ENCODE measurements at places on chromosomes 1 and 21.

GRCh38 chr1:75062111-75062510, 72.1 kb upstream of the LHX8 start:
- no peak for DNase-seq

GRCh38 chr1:192952646-192953045, 106.5 kb downstream of the UCHL5 start:
- DNase-seq: no peak

GRCh38 chr1:26900001-26900814, at the start of gene GPATCH3:
Gene GPATCH3 (minus strand): TSS chr1:26900467. CDS start chr1:26900442, 25 bp downstream.
- peak; percentile 88 for DNase-seq

DNA sequence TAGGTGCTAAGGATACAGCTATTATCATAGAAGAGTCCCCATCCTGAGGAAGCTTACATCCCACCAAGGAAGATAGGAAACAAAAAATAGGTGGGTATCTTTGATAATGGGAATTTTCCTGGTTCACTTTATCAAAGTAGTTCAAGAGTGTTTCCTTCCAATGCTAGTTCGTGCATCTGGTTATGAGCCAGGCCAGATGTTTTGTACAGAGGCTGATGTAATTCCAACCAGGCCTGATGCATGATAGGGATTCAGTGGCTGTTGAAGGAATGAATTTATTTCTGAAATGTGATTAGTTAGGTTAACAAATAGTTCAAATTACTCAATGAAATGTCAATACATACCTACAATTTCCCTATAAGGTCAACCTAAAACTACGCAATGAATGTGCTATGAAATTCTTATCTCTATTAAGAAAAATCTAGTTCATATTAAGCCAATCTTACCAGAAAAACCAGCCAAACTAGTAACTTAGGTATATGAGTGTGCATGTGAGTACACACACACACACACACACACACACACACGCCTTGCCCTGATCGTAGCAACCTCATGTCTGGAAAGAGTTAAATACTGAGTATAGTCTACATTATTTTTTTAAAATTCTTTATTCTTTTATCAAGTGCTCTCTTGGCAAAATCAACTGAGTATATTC, 9.5 kb upstream of the ZBTB18 start:
- DNase-seq: no peak

- no peak for DNase-seq
Observed at GRCh38 chr21:25637851-25638659, 1.0 kb upstream of the JAM2 start.

GRCh38 chr1:110223581-110223980, 13.5 kb downstream of the KCNC4 start:
- DNase-seq: no peak

DNA sequence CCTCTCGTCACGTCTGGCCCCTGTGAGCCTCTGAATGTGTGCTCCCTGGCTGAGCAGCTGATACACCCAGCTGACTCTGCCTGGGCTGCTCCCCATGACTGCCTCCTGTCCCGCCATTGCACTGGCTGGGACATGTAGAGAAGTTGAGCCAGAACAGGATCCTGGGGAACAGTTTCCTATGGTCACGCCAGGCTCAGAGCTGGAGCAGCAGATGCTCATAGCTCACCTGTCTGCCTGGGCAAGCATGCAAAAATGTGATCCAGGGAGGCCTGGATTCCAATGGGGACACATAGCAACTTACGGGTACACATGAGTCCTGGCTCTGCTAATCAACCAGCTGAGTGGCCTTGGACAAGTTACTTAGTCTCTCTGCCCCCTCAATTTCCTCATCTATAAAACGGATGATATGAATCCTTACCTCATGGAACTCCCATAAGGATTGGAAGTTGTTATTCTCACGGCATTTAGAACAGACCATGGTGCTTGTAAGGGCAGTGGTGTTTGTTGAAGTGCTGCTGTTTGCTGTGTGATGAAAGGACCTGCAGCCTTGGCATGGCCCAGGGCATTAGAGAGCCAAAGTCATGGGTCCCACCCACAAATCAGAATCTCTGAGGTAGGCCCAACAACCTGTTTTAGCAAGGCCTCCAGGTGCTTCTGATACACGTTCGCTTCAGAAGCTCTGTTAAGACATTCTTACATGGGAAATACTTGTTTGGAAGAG, 150.3 kb upstream of the VANGL1 start:
- DNase-seq: no peak

DNA sequence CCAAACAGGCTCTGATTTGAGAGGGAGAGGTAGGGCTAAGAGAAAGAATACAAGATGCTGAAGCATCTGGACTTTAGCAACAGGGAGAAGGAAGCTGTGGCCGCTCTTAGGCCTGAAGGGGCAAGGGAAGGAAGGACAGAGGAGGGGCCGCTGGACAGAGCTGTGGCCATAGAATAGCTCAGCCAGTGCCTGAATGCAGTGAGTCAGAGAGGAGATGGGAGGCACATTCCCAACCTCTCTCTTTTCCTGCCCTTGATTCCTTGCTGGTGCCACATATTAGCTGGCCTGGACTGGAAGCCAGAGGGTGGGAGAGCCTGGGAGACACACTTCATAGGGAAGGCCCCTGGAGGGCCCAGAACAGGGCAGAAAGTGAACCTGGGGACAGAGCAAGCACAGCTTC, 83.4 kb upstream of the POU3F1 start:
- no peak for DNase-seq

DNA sequence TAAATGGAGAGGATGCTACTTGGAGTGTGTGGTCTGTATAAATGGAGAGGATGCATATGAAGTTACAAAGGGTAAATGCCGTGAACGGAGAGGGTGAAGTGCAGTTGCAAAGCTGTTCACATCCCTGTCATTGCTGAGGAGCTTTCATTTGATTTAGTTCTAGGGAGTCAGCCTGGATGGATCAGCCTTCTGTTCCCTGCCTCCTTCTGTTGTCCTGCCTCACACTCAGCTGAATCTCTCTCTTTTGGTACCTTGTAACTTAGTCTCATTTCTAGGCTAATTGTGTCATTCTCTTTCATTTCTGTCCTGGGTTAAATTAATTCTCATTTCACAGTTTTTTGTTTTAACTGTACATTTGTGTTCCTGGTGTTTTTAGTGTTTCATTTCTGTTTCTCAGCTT, 133.2 kb upstream of the COL6A1 start:
- no peak for DNase-seq

DNA sequence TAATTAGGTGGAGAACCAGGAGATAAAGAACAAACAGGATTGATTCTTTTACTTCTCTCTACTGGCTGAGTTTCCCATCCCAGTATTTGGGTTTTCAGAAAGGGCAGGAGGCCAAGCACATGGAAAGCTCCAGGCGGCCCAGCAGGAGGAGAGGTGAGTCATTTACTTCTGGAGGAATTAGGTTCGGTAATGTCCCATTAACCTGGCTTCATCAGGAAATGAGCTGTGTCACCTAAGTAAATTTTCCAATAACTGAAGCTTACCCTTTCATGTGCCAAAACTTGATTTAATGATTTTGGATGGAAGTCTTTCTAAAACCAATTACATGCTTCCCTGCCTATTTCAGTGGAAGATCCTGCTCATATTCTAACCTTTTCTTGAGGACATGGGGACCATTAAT, 257.6 kb upstream of the USP24 start:
- no peak for DNase-seq

DNA sequence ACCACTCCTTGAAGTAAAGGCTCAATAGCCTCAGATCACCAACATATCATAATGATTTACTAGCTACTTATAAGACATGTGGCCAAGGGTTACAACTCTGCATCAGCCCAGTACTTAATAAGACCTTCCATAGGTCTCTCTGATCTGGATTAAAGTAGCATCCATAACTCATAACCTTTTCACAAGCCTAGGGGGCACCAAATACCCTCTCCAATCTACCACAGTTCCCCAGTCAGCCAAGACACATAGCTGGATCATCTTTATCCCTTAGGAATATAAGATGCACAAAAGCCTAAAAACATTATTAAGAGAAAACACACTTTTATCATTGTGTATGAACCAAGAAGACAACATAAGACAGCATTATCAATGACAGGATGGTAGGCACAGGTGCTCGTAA, 22.1 kb downstream of the SSX2IP start:
- no peak for DNase-seq

- DNase-seq: no peak
Observed at GRCh38 chr21:28949318-28949717, 43.4 kb downstream of the LTN1 start.
